Right ventricle myocardium inferior (tissue), 1 donor: ENCODE measurements at places on chromosomes 4 and X. TPM values are rescaled to one million over a fixed set of nuclear protein-coding genes. Genes with fewer than 3 reads are reported as not detected.
A peak's percentile ranks its signal among the peaks of the same experiment; 100 is the strongest.

The WWC2 gene
- 30.2 TPM for total RNA-seq

The DCX gene
- total RNA-seq: not detected

The RBMX gene
- total RNA-seq: 73.5 TPM

The CCDC149 gene
- total RNA-seq: 11.4 TPM

The CT45A10 gene
- not detected for total RNA-seq

DNA sequence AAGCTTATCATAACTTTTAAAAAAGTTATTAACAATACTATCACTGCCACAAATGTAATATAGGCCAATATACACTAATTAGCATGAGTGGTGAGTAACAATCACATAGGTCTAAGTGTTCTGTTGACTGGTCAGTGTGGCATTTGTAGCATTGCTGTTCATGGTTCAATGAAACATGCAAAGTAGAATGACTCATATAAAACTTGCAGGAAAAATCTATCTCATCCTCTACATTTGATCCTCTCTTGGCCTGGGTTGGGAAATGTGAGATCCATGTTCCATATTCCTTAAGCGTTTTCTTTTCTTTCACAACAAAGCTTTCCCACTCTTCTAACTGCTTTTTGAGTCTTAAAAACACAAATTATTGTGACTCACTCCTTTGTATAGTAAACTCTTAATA, 1418.7 kb downstream of the FSTL5 start:
- no peak for DNase-seq

GRCh38 chr4:189071241-189071640, 869.4 kb upstream of the FRG1 start:
- no peak for DNase-seq

DNA sequence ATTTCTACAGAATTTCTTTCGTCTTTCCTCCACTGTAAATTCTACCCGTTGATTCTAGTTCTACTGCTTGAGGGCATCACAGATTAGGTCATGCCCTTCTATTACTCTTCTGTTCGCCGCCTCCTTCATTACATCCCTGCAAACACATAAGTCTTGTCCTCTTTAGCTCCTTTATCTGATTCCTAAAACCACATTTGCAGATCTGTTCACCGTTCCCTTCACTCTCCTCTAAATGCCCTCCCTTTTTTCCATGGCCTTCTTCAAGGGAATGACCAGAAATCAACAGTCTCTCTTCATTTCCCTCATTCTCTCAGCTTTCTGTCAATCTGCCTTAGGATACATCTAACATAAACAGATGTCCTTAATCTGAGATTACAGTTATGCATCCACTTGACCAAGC, 43.1 kb downstream of the BTC start:
- DNase-seq: no peak

- DNase-seq: no peak
Measured at GRCh38 chrX:46180258-46180687, 364.9 kb downstream of the ZNF674 start.

DNA sequence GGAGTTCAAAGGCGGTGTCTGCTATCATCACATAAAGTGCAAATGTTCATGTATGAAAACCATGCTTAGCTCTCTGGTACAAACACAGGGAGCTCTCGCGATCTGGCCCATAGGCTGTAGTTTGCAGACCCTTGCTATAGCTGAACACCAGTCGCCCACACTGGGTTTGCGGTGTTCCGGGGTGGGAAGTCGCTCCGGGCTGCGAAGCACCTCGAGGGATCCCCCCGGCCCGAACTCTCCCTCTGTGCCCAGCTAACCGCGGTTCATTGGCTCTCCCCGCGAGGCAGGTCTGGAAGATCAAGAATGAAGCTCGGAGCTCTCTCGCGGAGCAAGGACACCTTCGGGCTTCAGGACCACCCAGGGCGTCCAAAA, 341 bp upstream of the PRPS2 start:
- DNase-seq: no peak

DNA sequence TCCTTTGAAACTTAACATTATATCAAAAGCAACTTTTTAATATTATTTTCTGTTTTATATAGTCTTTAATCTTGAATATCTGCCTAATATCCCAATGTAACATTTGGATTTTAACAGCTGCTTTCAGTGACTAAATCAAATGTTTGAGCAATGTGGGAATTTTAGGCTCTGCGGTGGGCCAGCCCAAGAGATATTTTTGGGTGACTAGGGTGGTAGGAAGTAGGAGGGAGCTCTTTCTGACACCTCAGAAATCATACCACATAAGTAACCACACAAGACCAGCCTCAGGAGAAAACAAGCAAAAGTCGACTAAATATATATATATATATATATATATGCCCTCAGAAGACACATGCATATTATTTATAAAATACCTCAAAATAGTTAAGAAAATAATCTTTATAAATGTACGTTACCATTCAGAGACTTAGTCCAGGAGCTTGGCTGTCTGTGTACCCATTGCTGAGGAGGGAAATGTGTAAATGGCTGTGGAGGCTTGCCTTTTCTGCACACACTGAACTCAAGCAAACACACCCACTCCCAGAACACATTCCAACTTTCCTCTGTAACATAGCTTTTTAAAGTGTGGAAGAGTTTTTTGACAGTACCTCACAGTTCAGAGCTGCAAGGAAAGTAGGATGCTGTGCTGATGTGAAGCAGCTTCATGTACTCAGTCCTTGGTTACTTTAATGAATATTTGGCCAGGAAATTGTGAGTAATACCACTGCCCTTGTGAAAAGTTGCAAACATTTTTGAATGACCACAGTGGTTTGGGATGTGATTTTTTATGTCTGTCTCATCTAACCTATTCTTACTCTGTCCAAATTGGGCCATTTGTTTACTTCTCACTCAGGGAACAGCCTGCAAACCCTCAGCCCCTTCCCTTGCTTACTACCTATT, at the start of gene RTL3:
RTL3 (minus strand) TSS at position 484 of the 900 bp plus-strand sequence. CDS start 908 bp downstream, outside the sequence.
- no peak for DNase-seq

DNA sequence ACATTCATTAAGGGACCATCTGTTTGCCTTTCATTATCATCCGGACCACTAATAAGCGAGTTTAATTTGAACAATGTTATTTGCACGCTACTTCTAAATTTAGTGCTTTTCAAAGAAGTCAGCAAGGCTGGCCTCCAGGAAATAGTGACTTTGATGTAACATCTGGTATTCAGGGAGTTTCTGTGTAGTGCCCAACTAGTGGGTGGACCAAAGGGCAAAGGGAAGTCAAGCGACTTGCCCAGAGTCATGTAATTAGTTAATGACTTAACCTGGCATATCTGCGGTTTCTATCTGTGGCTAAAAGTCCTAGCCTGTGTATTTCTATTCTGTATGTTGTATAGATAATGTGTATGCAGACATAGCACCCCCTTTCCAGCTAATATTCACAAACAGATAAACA, 56.3 kb upstream of the LCORL start:
- no peak for DNase-seq

GRCh38 chrX:103215425-103215991, 600 bp downstream of the BEX4 start:
- DNase-seq: no peak

DNA sequence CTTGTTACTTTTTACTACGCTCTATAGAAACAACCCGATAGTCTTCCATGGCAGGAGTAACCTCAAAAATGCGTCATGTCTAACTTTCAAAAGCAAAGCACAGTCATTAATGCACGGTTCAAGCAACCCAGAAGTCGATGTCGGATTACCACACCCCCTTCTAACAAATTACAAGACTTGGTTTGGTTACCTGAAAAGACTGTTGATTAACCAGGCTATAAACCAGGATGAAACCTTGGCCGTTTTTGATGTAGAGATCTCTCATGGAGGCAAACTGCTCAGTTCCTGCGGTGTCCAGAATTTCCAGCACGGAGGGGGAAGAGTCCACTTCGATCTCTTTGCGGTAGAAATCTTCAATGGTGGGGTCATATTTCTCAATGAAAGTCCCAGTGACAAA, 2.4 kb downstream of the RAP2C start:
- DNase-seq: no peak

- no peak for DNase-seq
Measured at GRCh38 chrX:13985697-13986435, 43.8 kb downstream of the GEMIN8 start.

GRCh38 chr4:120673696-120674095, 248.8 kb downstream of the PRDM5 start:
- DNase-seq: no peak

GRCh38 chrX:28979877-28980276, 392.6 kb downstream of the IL1RAPL1 start:
- no peak for DNase-seq

The CDS1 gene
- 0.68 TPM for total RNA-seq

- DNase-seq: no peak
Measured at GRCh38 chrX:40166582-40166981, 68.8 kb upstream of the BCOR start.

The GBA3 gene
- total RNA-seq: not detected

DNA sequence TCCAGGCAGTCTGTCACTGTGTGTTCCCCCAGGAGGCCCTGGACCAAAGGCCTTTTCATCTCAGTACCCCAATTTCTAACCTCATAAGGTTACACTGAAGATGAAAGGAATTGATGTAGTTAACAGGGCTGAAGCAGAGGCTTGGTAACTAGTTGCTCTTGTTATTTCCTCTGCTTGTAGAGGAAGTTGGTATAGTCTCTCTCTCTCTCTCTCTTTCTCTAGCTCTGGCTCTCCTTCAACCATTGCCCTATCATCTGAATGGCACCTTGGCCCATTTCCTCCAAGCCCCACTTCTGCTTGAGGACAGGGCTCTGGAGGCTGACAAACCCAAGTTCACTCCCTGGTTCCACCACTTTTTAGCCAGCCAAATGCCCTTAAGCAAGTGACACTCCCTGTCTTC, 96.1 kb downstream of the MAMLD1 start:
- no peak for DNase-seq

The PAK3 gene
- 0.60 TPM for total RNA-seq

The TMPRSS11F gene
- total RNA-seq: not detected

The CPEB2 gene
- 23.7 TPM for total RNA-seq

DNA sequence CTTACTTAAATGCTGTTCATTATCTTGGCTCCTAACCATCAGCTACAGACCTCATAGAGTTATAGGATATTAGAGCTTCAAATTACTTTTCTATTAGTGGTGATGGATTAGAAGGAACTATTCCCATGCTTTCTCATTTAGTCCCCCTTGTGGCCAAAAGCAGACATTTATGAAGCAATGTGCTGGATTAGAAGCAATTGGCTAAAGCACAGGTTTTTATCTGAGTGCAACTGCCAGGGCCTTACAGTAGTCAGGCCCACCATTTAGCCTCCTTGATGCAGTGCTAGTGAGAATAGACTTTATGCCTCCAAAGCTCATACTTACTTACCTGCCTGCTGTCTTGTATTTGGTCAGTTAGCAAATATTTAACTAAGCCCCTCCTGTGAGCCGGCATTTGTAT, 93.0 kb downstream of the TSPAN7 start:
- DNase-seq: no peak

GRCh38 chr4:159137176-159137575, 34.3 kb downstream of the RAPGEF2 start:
- no peak for DNase-seq

GRCh38 chrX:44343412-44344141, at the start of gene EFHC2:
TSS of gene EFHC2 (minus strand) at chrX:44343672. CDS start at chrX:44343588, 84 bp downstream.
- DNase-seq: peak; percentile 76

The SLC34A2 gene
- total RNA-seq: 0.08 TPM

DNA sequence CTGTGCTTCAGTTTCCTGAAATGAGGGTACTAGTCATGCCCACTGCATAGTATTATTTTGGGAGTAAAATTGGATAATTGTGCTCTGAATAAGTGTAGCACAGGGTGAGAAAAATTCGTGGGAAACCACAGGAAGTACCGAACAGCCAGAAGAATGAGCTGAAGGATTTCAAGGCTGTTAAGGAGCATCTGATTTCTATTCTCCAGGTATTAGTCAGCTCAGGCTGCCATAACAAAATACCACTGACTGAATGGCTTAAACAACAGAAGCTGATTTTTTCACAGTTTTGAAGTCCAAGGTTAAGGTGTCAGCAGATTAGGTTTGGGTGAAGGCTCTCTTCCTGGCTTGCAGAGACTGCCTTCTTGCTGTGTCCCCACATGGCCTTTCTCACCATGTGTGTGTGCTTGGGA, 41.9 kb downstream of the WWC2 start:
- no peak for DNase-seq

DNA sequence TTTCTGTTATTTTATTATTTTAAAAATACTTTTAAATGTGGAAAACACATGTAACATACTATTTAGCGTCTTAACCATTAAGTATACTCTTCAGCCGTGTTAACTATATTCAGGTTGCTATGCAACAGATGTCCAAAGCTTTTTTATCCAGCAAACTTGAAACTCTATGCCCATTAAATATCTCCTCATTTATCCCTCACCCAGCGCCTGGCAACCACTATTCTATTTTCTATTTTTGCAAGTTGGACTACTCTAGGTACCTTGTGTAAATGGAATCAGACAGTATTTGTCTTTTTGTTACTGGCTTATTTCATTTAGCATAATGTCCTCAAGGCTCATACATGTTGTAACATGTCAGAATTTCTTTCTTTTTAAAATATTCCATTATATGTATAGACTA, 174.6 kb downstream of the PCDH10 start:
- DNase-seq: no peak

GRCh38 chr4:152880263-152880662, 55.9 kb upstream of the FHDC1 start:
- no peak for DNase-seq

The AKAP17A gene
- 13.8 TPM for total RNA-seq

DNA sequence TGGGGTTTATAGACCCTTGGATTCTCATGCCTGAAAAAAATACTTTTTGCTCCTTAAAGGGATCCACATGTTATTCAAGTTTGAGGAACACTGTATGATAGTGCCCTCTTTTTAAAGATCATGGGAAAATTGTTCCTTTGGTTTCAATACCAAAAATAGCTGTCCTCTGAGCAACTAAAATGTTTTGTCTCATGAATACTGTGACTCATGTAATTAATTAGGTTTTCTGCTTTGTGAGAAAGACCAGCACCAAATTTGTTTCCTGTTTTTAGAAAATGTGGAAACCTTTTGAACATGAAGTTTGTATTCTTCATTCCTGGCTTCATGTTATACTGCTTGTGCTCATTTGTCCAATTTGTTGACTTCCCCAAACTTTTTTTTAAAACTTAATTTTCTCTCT, 127.6 kb upstream of the SH3RF1 start:
- DNase-seq: no peak

DNA sequence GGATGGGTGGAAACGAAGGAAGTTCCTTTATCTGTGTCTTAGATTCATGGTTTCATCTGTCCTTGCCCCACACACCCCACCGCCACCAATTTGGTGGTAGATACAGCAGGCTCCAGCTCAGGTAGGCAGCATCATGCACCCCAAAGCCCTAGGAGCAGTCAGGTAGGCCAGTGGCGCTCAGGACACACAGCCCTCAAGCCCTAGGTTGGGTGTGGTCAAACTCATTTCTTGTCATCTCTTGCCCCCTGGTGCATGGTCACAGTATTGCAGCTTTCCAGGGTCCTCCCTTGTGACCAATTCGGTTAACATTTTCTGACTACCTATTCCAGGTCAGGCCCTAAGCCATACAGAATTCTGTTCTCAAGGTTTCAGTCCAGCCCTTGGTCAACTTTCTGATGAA, 14.5 kb upstream of the PRRG3 start:
- DNase-seq: no peak

GRCh38 chr4:7499661-7500060, 64.9 kb upstream of the PSAPL1 start:
- no peak for DNase-seq
